Mesothelial cell of epicardium (in vitro differentiated cells): ENCODE measurements at places on chromosomes 5 and 9.

DNA sequence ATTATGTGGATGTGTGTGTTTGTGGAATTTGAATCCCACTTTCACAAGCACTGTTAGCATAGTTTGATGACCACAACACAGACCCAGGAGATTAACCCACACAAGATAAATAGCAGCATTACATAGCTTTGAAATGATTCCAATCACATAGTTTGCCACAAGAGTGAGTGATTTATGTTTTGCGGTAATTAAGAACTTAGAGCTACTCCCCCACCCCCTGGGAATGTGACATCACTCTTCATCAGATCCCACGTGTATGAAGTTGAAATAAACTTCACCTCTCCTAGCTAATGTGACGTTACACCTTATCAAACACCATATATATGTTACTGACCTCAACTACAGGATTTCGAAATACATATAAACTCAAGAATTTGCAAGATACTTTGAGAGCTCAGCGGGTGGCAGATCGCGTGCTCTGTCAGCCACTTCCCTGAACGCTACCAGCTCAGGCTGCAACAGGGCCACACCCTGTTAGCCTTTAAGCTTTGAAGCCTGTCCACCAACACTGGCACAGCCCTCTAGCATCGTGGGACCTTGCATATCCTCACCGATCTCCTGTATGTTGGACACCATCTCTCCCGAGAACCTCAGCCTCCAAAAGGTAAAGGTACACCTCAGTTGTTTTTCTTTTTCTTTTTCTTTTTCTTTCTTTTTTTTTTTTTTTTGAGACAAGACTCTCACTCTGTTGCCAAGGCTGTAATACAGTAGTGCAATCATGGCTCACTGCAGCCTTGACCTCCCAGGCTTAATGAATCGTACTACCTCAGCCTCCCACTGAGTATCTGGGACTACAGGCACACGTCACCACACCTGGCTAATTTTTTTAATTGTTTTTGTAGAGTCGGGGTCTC is 1.7 kb upstream of the AGTPBP1 start:
- H3K4me1 ChIP-seq = peaks cover 29% of the 10 kb centered on the region
- H3K36me3 ChIP-seq = no peaks in the 10 kb centered on the region
- peak overlapping the region; percentile 45 for H3K4me3 ChIP-seq
- peaks cover 16% of the 10 kb centered on the region for H3K27me3 ChIP-seq
- peak overlapping the region; percentile 84 for H3K27ac ChIP-seq
- DNase-seq = no peak

DNA sequence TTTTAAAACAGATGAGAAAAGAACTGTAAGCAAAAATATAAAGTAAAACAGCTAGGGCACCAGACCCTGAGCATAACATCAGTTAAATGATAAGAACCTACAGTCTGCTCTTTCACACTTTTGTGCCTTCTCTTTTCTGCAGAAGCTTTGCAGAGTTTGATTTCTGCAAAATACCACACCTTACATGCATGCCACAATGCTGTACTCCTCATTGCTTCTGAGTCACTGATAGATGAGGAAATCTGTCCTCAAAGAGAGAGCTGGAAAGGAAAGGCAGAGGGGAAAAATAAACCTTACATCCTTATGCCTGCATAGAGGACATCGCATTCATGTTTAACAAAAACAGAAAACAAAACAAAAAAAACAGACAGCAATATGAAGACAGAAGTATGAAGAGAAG is 142.9 kb downstream of the ATPSCKMT start:
- no peaks in the 10 kb centered on the region for H3K36me3 ChIP-seq
- no peak for DNase-seq
- H3K4me1 ChIP-seq = no peaks in the 10 kb centered on the region

DNA sequence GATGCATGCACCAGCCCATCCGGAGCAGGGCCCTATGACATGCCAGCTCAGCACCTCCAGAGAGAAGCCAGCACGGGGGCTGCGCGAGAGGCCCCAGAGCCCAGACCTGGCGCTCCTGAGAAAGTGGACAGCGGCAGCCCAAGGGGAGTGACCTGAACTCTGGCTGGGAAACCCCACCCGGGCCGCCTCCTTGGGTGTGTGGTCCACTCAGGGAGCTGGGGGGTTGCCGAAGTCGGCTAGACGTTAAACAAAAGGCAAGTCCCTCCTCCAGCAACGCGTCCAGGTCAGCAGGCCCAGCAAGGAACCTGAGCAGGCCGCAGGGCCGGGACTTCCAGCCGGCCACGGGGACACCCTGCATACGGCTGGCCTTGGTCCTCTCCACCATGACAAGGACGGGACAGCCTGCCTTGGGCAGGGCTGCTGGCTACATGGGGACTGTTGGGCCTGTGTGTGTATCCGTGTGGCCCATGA is 35.7 kb downstream of the NACC2 start:
- no peak overlapping the region for H3K27ac ChIP-seq
- H3K4me1 ChIP-seq = peaks cover 24% of the 10 kb centered on the region
- no peak overlapping the region for H3K4me3 ChIP-seq
- DNase-seq = no peak
- peaks cover 4% of the 10 kb centered on the region for H3K36me3 ChIP-seq
- no peaks in the 10 kb centered on the region for H3K27me3 ChIP-seq

GRCh38 chr9:122402403-122402871 is 31.6 kb downstream of the PTGS1 start:
- H3K4me3 ChIP-seq = no peak overlapping the region
- H3K27me3 ChIP-seq = peaks cover 40% of the 10 kb centered on the region
- H3K4me1 ChIP-seq = no peaks in the 10 kb centered on the region
- no peaks in the 10 kb centered on the region for H3K36me3 ChIP-seq
- no peak overlapping the region for H3K27ac ChIP-seq

DNA sequence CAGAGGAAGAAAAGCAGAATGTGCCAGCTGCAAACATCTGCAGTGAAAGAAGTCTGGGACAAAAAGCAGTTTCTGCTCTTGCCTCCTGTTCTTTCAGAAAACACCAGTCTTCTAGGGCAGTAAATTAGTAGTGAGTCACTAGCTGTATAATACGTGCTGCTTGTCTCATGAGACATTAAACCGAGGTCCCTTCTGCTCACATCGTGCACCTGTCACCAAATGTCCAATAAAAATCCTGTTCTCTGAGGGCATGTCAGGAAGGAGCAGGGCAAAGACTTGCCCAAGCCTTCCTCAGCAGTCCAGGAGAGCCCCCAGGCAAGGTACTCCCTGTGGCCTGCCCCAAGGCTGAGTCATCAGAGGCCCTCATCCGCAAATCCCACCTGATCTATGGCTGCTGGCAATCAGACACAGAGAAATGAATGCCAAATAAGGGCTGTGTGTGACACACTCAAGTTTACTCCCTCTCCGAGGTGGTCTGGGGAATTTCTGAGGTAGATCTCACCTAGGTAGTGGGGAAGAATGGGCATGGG is 255.3 kb upstream of the SMARCA2 start:
- H3K27me3 ChIP-seq = peaks cover 4% of the 10 kb centered on the region
- DNase-seq = no peak
- no peaks in the 10 kb centered on the region for H3K4me1 ChIP-seq
- H3K4me3 ChIP-seq = no peak overlapping the region
- no peaks in the 10 kb centered on the region for H3K36me3 ChIP-seq

GRCh38 chr9:8338767-8339510 is 539.4 kb upstream of the DMAC1 start:
- H3K36me3 ChIP-seq = peaks cover 27% of the 10 kb centered on the region
- no peaks in the 10 kb centered on the region for H3K27me3 ChIP-seq

DNA sequence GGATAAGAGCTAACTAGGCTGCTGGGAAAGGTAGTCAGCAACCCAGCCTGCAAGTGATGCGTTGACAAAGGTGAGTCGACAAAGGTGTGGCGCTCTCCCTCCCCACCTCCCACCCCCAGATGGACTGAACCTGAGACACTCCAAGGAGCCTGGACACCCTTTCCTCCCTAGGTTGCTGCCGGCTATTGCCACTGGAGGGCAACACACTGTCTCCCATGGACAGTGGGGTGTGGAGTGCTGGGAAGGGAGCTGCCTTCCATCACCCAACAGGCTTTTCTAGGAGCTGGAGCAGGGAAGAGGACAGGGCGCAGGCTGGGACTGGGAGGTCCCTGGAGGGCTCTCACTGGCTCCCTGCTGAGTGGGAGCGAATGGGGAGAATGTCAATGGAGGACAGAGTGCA is 75.4 kb upstream of the ARAP3 start:
- H3K36me3 ChIP-seq = no peaks in the 10 kb centered on the region
- H3K27ac ChIP-seq = no peak overlapping the region
- peaks cover 85% of the 10 kb centered on the region for H3K27me3 ChIP-seq
- DNase-seq = no peak

- DNase-seq = no peak
- no peak overlapping the region for H3K4me3 ChIP-seq
- no peak overlapping the region for H3K27ac ChIP-seq
- H3K36me3 ChIP-seq = peaks cover 2% of the 10 kb centered on the region
These were observed 49.8 kb downstream of the PRKACG start for GRCh38 chr9:68964102-68964541.

- no peak for DNase-seq
- no peak overlapping the region for H3K27ac ChIP-seq
- H3K4me3 ChIP-seq = no peak overlapping the region
- H3K27me3 ChIP-seq = no peaks in the 10 kb centered on the region
- no peaks in the 10 kb centered on the region for H3K36me3 ChIP-seq
These were observed 25.8 kb upstream of the KIF12 start for GRCh38 chr9:114124666-114125475.

- H3K4me1 ChIP-seq = peaks cover 14% of the 10 kb centered on the region
- no peak overlapping the region for H3K27ac ChIP-seq
- no peak for DNase-seq
- H3K27me3 ChIP-seq = no peaks in the 10 kb centered on the region
These were observed 10.4 kb upstream of the PPP2CA start for GRCh38 chr5:134236318-134236717.

DNA sequence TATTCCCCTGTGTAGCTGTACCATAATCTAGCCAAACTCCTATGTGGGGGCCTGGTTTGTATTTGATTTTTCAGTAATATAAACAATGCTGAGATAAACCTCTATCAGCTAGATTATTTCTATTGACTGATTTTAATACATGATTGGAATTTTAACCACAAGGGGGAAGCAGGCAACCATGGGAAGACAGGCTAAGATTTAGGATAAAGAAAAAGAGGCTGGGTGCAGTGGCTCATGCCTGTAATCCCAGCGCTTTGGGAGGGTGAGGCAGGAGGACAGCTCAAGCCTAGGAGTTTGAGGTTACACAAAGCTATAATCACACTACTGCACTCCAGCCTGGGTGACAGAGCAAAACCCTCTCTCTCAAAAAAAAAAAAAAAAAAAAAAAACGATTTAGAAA is 18.1 kb upstream of the GPX3 start:
- no peaks in the 10 kb centered on the region for H3K36me3 ChIP-seq
- no peak overlapping the region for H3K27ac ChIP-seq
- no peak overlapping the region for H3K4me3 ChIP-seq
- H3K27me3 ChIP-seq = peaks cover 17% of the 10 kb centered on the region

DNA sequence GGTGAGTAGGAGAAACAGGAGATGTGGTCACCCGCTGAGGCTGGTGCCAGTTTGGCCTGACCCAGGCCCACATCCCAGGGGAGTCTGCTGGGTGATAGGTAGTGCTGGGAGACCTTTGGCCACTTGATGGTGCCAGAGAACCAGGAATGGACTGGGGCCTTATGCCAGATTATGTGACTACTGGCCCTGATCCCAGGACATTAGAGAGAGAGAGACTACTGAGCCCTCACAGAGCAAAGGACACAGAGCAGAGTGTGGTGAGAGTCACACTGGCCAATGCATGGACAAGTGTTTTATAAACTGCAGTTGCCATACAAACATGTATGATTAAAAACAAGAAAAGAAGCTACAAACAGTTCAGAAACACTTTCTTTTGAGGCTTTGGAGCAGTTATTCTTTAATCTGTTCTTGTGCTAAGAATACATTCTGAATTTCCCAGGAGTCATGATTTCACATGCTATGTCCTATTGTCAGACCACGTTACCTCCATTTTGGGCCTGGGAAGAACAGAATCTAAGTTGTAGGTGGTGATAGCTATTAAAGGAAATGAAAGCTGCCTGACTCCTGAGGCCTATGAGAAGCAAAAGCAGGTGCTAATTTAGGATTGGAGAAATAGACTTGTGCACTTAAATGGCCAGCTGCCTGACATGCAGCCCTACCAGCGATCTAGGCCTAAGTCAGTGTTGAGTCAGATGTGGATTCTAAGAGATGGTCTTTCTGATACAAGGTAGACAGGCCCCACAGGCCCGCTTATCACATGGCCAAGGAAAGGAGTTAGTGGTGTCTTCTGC is 32.6 kb upstream of the TMOD1 start:
- DNase-seq = peak; percentile 64
- no peak overlapping the region for H3K4me3 ChIP-seq
- no peaks in the 10 kb centered on the region for H3K27me3 ChIP-seq

GRCh38 chr5:42301349-42301748 is 121.9 kb upstream of the GHR start:
- H3K27ac ChIP-seq = no peak overlapping the region
- H3K27me3 ChIP-seq = no peaks in the 10 kb centered on the region
- no peaks in the 10 kb centered on the region for H3K36me3 ChIP-seq
- no peak overlapping the region for H3K4me3 ChIP-seq
- no peak for DNase-seq

DNA sequence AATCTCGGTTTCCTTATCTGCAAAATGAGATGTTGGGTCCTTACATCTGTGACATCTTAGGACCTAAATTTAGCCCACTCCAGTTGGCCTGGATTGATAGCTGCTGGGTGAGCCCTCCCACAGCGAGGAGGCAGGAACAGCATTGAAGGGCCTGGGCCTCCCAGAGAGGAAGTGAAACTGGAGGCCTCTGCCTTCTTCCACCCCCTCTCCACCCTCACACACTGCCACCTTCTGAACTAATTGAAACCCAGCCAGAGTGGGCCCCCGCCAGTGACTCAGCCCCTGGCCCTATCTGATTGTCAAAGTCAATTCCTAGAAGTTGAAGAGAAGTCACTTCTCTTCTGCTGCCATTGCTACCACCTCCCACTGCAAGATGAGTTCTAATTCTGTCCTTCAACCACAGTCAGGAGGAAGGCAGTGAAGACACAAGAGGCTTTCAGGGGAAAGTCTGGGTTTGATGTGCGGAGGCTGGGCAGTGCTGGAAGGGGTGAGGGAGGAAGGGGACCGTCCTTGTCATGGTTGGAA is 55.2 kb upstream of the NEK6 start:
- H3K36me3 ChIP-seq = no peaks in the 10 kb centered on the region
- H3K27ac ChIP-seq = no peak overlapping the region
- no peak for DNase-seq

DNA sequence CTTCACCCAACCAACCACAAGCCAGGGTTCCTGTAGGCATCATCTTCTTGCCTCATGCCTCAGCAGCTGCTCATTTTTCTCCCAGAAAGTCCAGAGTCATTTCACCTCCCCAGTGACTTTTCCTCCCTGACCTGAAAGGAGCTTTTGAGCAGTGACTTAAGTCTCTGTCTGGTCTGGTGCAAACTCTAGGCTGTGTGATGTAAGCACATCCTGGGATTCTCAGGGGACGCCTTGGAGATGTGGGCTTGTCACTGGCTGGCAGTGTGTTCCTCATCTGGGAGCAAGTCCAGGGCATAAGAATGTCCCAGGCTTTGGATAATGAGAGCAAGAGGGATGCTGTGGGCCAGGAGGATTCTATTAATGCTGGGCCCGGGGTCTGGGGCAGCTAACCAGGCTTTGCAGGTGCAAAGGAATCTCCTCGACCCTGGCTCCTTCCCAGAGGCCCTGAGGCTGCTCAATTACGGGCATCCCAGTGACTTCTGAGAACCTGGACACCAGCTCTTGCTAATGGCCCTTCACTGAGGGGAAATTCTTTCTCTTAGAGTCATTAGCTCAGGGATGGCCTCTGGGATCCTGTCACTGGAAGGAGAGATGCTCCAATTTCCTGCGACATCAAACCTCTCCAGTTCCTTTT is 211.0 kb upstream of the PANK3 start:
- H3K27me3 ChIP-seq = peaks cover 19% of the 10 kb centered on the region
- no peak overlapping the region for H3K27ac ChIP-seq
- peaks cover 5% of the 10 kb centered on the region for H3K36me3 ChIP-seq

- no peaks in the 10 kb centered on the region for H3K27me3 ChIP-seq
- H3K36me3 ChIP-seq = peaks cover 4% of the 10 kb centered on the region
- H3K4me3 ChIP-seq = peak within 1 kb of the TSS; percentile 90
- H3K27ac ChIP-seq = peak within 1 kb of the TSS; percentile 97
These were observed at the start of gene MSANTD3 for GRCh38 chr9:100426530-100427365. MSANTD3 (plus strand) TSS chr9:100427143; CDS start chr9:100441939, 14,796 bp downstream.
